ENCODE measurements at places on chromosomes 16 and 17.
A peak's percentile ranks its signal among the peaks of the same experiment; 100 is the strongest.

GRCh38 chr16:66494916-66495315 is 55.0 kb downstream of the TK2 start:
- no peak for DNase-seq

DNA sequence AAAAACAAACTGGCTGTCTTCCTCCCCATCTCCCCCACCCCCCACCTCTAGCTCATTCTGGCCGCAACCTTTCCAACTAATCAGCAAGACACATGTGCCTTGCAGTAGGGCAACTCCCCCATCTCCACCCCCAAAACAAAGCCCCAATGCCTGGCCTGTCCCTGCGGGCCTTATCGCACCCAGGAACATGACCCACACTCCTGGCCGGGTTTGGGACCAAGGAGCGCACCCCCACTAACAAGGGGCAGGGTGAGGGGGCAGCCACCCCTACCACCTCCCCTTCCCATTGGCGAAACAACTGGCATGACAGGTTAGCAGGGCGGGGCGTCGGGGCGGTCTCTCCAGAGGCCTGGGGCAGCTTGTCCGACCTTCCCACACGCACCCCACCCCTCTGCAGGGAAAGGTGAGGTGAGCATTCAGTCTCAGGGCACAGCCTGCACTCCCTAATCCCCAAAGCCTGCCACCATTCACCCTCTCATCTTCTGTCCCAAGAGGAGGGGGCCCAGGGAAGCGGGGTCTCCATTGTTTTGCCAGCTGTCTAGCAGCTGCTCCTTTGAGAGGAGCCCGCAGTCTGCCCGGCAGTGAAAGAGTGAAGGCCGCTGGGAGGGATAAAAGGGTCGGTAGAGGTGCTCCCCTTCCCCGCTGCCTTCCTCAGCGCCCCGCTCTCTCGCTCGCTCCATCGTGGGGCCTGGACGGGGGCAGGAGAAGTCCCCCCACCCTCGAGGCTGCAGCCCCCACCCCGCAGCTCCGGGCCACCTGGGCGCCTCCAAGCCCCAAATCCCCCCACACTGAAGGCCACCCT is 765 bp downstream of the MYO18A start:
- DNase-seq, result peak; percentile 56

DNA sequence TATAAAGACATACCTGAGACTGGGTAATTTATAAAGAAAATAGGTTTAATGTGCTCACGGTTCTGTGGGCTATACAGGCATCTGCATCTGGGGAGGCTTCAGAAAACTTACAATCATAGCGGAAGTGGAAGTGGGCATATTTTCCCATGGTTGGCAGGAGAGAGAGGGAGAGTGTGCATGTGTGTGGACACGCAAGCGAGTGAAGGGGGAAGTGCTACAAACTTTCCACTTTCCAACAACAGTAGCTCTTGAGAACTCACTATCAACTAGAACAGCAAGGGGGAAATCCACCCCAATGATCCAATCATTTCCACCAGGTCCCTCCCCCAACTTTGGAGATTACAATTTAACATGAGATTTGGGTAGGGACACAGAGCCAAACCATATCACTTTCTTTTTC is 11.1 kb downstream of the TAOK1 start:
- DNase-seq, result no peak

DNA sequence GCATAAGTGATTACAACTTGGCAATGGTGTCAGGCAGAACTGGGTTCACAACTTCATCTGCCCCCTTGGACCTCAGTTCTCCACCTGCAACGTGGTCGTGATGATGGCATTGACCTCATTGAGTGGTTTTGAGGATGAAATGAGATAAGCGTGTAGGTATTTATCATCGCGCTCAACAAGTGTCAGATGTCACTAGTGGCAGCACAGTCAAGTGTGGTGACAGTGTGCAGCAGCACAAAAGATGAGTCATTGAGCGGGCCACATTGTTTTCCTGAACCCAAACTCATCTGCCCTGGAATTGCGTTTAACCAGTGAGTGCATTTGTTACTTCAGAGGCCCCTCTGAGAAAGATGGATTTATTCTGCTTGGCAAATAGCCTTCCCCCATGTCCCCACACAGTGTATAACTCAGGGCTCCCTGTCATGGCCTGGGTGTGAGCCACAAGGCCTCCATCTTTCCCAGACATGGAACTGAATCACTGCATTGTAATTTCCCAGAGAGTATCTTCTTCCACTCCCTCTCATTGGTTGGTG is 20.9 kb downstream of the IRX3 start:
- no peak for DNase-seq

DNA sequence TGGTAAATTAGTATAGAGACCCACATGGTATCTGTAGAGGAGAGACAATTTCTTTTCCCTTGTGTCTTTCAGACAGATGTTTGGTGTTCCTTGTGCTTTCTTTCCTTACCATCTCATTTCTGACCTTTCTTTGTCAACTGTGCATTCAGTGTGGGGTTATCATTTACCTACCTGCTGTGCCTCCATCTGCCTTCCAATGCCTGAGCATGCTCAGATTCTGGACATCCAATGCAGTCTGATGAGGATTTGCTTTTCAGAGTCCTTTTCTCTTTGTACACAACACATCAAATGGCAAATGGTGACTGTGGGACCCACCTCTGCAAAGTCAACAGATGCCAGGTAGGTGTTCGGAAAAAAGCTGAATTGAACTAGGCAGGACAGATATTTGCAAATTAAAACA is 364.8 kb downstream of the CA10 start:
- no peak for DNase-seq

Measured in NCI-H1105 treated with DMSO at 0.1 percent for 48 hours (cell line).